Mononuclear cell (primary cell): ENCODE measurements at places on chromosomes 7 and 10. TPM values are rescaled to one million over a fixed set of nuclear protein-coding genes. Genes with fewer than 3 reads are reported as not detected.

The CALN1 gene
- total RNA-seq: under 0.01 TPM

The PNLIP gene
- total RNA-seq: not detected

The KIF11 gene
- 0.84 TPM for total RNA-seq

The ZNF800 gene
- total RNA-seq: 91.0 TPM

The FAM237B gene
- total RNA-seq: not detected

The AVL9 gene
- 22.7 TPM for total RNA-seq

The TMEM139 gene
- 0.10 TPM for total RNA-seq

The OR6V1 gene
- total RNA-seq: not detected

The SLC18A3 gene
- 0.10 TPM for total RNA-seq

The CCL26 gene
- total RNA-seq: not detected

The UCN3 gene
- total RNA-seq: not detected
